ENCODE measurements at places on chromosomes 11 and 22. TPM values are rescaled to one million over a fixed set of nuclear protein-coding genes. Genes with fewer than 3 reads are reported as not detected.

The IL18 gene
- total RNA-seq = 0.73 TPM

The OR8G5 gene
- not detected for total RNA-seq

The CD248 gene
- total RNA-seq = 5.1 TPM

The FGF19 gene
- not detected for total RNA-seq

The TRIM29 gene
- not detected for total RNA-seq

The RAC2 gene
- 2.2 TPM for total RNA-seq

The OR5A1 gene
- not detected for total RNA-seq

The SPON1 gene
- 1.0 TPM for total RNA-seq

The OR10D3 gene
- total RNA-seq = not detected

The OR52A1 gene
- not detected for total RNA-seq

The C11orf97 gene
- not detected for total RNA-seq

The OR6T1 gene
- not detected for total RNA-seq

The GTPBP1 gene
- 35.1 TPM for total RNA-seq

The MUC5AC gene
- total RNA-seq = not detected

The ARHGAP1 gene
- total RNA-seq = 24.5 TPM

The CSF2RB gene
- not detected for total RNA-seq

The SCO2 gene
- 5.7 TPM for total RNA-seq

The CFAP300 gene
- 1.0 TPM for total RNA-seq

The CD3G gene
- not detected for total RNA-seq

The DTX4 gene
- total RNA-seq = 9.8 TPM

The PATE4 gene
- total RNA-seq = not detected

The VSIG2 gene
- not detected for total RNA-seq

The SLC22A8 gene
- not detected for total RNA-seq

The HTR3A gene
- total RNA-seq = not detected

The KRTAP5-9 gene
- total RNA-seq = not detected

The KCNQ1OT1 gene
- total RNA-seq = 1.7 TPM

The GGT1 gene
- total RNA-seq = 1.4 TPM

The SAA2 gene
- total RNA-seq = 0.31 TPM

The OR51B2 gene
- not detected for total RNA-seq

The SUSD2 gene
- 0.62 TPM for total RNA-seq

The SCUBE1 gene
- total RNA-seq = not detected

The LRRC55 gene
- total RNA-seq = not detected

The DRD4 gene
- not detected for total RNA-seq

The PGGHG gene
- 5.7 TPM for total RNA-seq

The PLAAT2 gene
- not detected for total RNA-seq

The MOGAT2 gene
- not detected for total RNA-seq

The VWCE gene
- total RNA-seq = 0.69 TPM

Measured in melanocyte of skin (primary cell).